Esophagus squamous epithelium (tissue), 5 donors: ENCODE measurements at places on chromosomes 6 and 20.

GRCh38 chr6:143778926-143779325, 64.2 kb upstream of the LTV1 start:
- DNase-seq = no peak

DNA sequence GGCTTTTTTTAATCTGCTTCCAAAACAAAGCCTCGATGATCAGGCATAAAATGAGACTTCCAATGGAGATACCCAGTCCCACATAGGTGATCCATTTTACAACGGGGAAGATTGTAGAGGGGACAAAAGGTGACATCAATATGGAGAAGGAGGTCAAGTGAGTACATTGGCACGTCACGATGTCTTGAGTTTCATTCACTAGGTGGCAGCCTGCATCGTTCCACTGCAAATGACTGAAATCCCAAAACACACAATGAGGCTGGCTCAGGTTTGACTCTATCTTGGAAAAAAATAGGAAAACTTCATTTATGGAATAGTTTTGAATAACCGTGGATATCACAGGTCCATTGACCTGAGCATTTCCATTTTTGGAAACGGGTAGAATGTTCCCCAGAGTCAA, 32.5 kb downstream of the ADGRF1 start:
- no peak for DNase-seq

GRCh38 chr20:48844996-48845395, 17.2 kb upstream of the PREX1 start:
- DNase-seq = no peak

DNA sequence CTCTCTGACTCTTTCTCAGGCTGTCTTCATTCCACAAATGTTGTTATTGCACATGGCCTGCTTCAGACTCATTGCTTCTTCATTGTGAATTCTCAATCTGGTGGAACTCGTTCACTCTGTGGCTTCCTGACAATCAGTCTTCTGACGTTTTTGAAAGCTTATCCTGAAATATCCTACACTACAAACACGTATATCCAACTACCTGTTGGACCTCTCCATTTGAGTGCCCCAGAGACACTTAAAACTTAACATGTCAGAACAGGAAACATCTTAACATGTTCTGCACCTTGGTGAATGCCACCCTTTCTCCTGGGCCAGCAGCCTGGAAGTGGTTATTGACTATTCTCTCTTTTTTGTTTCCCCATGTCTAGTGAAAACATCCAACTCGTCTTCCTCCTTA, 50.8 kb downstream of the AIG1 start:
- no peak for DNase-seq

DNA sequence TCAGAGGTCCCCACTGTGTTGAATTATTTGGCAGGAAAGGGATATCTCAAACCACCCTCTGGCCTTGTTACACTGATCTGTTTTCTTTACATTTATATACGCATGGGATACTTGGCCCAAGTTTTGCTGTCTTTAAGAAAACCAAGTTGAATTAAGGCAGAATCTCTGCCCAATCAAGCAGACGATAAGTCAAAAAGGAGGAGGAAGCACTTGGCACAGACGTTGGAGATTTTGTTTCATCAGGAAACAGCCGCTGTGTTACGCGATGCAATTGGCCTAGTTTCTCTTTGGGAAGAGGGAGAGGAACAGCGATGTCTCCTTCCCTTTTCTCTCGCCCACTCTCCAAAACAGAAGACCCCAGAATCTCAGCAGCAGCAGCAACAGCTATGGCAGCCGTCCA, 20.2 kb upstream of the NAA20 start:
- no peak for DNase-seq

- DNase-seq = no peak
These were observed 280.3 kb downstream of the HACE1 start for GRCh38 chr6:104579310-104579863.

GRCh38 chr6:10901770-10902169, 14.9 kb downstream of the SYCP2L start:
- no peak for DNase-seq

GRCh38 chr6:128107682-128108081, 206.8 kb upstream of the THEMIS start:
- DNase-seq = no peak

DNA sequence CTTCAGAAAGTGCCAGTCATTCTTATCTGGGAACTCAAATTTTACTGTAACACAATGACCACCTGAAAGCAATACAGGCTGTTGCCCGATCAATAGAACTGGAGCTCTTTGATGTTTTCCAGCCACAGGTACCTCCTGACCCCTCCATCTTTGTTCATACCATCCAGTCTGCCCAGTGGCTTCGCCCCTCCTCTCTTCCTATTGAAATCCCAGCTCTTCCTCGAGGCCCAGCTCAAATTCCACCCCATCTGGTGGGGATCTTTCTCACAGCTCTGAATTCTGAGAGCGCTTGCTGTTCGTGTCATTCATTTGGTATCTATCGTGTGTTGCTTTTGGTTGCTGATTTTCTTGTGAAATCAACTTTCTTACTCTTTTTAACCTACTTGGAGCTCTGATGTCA, 87.9 kb upstream of the CNKSR3 start:
- DNase-seq = no peak

DNA sequence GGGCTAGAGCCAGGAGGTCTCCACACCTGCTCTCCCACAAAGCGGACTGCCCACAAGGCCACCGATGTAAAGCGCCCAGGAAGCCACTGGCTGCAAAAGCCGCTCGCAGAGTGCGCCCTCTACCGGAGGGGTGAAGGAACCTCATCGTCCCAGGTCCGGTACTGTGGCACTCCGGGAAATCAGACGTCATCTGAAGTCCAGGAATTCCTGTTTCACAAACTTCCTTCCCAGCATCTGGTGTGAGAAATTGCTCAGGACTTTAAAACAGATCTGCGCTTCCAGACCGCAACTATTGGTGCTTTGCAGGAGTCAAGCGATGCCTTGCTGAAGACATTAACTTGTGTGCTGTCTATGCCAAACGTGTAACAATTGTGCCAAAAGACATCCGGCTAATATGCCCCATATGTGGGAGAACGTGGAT, 115.1 kb upstream of the ARID1B start:
- DNase-seq = no peak

DNA sequence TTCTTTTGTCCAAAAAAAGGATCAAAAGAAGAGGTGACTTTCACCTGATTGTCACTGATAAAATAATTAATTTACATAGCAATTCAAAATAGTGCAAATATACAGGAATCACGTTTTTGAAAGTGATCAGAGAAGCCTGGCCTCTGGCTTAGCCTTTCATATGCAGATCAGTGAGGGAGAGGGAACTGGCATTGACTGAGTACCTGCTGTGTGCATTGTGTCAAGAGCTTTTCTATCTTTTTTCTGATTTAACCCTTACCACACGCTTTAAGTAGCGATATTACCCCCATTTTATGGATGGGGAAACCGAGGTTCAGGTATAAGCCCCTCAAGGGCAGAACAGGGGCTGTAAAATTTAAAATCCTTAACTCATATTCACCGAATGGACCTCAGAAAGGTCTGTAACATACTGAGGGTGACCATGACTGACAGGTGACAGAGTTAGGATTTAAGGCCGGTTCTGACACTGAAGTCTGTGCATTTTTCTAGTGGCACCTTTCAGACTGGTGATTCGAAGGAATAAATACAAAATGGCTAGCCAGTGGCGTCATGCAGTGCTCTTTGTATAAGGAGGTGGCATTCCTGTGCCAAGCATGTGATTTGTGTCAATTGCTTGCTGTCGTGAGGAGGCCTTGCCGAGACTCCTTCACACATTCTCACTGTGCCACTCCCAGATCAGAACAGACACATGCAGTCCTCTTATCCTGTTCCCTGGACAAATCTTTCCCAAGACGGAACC, 310.2 kb downstream of the TSHZ2 start:
- no peak for DNase-seq

DNA sequence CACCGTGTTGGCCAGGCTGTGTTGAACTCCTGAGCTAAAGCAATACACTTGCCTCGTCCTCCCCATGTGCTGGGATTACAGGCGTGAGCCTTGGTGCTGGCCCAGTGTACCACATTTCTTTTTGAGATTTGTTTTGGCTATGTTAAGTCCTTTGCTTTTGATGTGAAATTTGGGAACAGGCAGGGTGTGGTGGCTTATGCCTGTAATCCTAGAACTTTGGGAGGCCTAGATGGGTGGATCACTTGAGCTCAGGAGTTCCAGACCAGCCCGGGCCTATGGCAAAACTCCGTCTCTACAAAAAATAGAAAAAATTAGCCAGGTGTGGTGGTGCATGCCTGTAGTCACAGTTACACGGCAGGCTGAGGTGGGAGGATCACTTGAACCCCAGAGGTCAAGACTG, 40.2 kb downstream of the GINS1 start:
- DNase-seq = no peak

GRCh38 chr20:51535075-51535386, 7.5 kb downstream of the NFATC2 start:
- DNase-seq = no peak

GRCh38 chr6:90219209-90219985, 77.2 kb downstream of the BACH2 start:
- DNase-seq = no peak

DNA sequence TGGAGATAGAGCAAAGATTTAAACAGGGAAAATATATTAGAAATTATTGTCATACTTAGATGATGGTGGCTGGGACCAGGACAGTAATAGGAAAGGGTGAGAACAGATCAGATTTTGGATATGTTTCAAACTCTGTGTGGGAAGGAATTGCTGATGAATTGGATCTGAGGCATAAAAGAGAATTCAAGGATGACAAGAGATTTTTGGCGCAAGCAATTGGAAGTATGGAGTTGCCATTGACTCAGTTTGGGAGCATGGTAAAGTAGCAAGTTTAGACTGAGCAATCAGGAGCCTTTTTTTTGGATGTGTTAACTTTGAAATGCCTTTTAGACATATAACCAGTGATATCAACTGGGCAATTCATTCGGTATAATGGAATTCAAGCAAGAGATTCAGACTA, 14.4 kb downstream of the TAB2 start:
- no peak for DNase-seq

- DNase-seq = no peak
These were observed 172.5 kb downstream of the FOXA2 start for GRCh38 chr20:22411627-22412450.

GRCh38 chr20:58711266-58712051, 18.9 kb downstream of the NPEPL1 start:
- DNase-seq = no peak

- no peak for DNase-seq
These were observed 9.7 kb downstream of the LINC00237 start for GRCh38 chr20:21096321-21097043.

- no peak for DNase-seq
These were observed 28.3 kb upstream of the CSNK2A1 start for GRCh38 chr20:571754-572441.

DNA sequence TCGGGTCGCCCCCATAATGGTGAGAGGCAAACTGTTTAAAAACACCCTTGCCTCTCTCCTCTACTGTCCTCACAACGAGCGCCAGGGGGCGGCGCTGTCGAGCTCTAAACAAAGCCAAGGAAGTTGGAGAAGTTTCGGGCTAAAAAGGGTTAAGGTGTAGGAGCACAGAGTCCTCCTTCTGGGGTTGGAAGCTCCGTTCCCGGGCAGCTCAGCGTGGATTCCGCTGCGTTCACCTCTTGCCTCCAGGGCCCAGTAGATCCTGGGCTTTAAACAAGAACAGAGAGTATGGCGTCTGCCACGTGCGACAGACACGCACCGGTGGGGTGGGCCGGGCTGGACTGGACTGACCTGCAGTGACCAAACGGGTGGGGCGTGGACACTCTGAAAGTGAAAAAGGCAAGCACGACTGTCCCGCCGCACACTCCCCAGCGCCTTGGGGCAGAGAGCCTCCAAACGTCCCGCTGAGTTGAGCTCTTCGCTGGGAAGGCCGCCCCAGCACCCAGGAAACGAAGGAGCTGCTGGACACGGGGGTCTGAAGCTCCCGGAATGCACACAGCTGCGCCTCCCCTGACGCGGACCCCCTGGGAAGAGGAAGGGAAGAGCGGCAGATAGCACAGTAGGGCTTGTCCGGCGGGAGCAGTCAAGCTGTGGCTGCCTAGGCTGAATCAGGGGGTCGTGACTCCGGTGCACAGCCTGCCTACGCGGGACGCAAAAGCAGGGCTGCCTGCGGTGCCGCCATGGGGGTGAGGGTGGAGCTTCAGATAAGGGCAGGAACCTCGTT, 1.6 kb upstream of the THBD start:
- DNase-seq = peak; percentile 33

DNA sequence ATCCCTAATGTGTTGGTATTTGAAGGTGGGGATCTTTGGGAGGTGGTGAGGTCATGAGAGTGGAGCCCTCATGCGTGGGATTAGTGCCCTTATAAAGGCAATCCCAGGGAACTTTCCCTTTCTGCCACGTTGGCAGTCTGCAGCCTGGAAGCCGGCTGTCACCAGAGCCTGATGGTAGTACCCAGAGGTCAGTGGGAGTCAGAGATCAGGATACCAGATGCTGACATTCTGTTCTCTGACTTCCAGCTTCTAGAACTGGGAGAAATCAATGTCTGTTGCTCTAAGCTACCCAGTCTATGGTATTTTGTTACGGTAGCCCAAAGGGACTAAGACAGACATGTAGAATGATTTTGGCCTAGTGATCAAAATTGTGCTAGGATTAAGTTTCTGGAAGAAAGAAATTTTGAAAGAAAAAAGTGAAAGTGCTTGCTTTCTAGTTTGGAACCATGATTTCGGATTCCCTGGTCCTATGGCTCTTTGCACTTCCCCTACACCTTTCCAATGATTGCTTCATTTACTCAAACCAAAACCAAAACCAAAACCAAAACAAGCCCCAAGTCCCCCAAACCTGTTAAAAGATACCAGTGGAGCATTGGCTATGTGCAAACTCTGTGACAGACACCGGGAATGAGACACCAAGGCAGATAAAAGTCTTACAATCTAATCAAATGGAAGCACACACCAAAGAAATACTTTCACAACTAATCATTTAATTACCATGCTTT, 173.7 kb upstream of the ZNF217 start:
- DNase-seq = no peak

DNA sequence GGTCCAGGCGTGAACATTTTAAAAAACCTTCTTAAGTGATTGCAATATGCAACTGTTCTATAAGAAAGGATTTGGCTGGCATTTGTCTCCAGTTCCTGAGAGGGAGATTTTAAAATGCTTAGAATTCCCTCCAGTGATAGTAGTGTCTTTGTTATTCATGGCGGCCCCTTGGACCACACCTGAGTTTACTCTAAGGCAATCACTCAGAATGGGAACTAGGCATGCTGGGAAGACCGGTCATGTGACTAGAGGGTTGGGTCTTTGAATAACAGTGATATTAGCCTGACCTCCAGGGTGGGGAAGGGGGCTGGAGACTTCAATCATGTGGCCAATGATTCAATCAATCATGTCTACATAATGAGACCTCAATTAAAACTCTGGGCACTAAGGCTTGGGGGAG, 50.7 kb upstream of the UTRN start:
- DNase-seq = no peak

- no peak for DNase-seq
These were observed 352.9 kb downstream of the ESR1 start for GRCh38 chr6:152160346-152160745.

DNA sequence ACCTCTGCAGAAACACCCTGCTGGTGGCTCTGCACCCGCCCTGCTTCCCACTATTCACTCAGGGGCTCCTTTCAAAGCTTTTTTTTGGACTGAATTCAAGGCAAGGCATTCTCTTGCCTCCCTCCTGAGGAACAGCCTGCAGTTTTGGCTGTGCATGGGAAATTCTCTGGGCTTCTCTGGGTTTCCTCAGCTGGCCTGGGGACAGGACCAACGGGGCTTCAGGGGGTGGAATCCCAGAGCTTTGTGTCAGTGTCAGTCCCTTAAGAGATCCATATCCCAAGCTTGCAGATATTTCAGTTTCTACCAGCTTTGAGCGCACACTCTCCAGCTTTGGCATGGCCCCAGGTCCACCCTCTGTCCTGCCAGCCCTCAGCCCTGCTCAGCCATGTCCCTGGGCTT, 2.0 kb downstream of the SCRT2 start:
- DNase-seq = no peak
